ELR (cell line): ENCODE measurements at places on chromosomes 13 and 19.

DNA sequence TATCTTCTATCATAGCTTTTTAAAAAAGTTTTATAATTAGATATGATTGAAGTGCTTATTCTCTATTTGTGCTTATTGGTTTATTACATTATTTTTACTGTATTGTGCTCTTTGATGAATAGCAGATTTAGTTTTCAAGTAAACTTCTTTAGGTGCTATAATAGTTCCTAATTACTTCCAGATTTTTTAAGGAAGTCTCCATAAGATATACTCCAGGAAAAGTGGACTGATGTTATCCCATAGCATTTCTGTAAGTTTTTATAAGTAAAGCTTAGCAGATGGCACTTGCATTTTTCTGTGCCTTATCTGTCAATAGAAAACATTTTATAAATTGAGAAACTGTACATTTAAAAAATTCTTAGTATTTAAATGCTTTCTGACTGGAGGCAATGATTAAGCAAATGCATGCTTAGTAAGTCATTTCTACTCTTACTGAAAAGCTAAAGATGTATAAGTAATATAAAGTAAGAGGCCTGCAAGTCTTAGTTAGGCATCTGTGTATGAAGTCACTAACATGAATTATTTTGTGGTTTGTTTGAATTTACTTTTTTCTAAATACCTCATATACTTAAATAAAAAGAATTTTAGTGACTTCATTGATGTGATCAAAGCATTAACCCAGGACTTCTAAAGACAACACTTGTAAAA lies 182.8 kb downstream of the MAB21L1 start:
- no peak for DNase-seq

DNA sequence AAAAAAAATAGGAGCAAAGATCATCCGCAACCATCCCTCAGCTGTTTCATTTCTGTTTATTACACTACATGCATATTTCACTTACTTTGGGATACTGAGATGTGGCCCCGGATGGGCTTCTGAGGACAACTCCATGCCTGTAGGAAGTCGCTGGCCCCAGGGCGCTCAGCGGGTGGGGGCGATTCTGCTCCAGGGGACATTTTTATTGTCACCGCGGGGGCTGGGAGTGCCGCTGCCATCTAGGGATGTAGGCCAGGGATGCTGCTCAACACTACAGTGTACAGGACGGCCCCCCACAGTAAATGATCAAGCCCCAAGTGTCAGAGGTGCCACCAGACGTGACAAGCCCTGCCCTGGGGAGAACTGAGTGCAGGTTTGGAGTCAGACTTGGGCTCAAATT lies 6.4 kb upstream of the BST2 start:
- no peak for DNase-seq

GRCh38 chr13:77360032-77360685 lies 33.3 kb upstream of the MYCBP2 start:
- DNase-seq: no peak

DNA sequence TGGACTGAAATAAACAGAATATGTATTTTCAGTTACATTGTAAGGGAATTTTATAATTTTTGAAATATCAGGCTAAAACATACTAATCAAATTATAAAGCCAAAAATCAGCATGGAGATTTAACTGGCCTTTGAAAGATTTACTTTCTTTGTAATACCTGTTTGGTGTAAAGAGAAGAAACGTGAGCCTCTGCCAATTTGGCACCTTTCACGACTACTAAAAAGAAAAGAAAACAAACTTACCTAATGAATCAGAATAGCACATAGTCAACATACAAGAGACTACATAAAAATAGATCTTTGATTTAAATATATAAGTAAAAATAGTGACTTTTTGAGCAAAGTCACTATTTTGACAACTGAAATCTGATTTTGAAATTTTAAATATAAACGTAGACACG lies 87.4 kb downstream of the RBM26 start:
- DNase-seq: no peak

DNA sequence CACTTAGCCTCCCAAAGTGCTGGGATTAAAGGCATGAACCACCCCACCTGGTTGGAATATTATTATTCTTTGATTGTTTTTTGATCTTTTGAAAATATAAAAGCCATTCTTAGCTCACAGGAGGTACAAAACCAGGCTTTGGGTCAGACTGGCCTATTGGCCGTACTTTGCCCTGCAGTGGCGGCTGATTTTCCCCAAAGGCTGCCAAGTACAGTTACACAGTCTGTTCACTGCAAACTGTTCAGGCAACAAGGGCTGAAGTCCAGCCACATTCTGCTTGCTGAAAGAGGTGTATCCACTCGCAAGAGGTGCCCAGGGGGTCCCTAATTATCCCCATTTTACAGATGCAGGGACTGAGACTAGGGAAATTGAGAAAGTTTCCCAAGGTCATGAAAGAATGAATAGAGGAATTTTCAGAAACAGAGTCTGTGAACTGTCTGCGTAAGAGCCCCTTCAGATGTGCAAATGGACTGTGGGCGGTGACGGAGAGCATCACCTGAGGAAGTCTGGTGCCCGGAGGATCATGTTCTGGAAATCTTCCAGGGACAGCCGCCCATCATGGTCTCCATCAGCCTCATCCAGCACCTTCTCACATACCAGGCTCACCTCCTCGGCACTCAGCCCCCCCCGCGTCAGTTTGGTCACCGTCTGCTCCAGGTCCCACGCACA lies 9.0 kb downstream of the CIB3 start:
- DNase-seq: no peak

DNA sequence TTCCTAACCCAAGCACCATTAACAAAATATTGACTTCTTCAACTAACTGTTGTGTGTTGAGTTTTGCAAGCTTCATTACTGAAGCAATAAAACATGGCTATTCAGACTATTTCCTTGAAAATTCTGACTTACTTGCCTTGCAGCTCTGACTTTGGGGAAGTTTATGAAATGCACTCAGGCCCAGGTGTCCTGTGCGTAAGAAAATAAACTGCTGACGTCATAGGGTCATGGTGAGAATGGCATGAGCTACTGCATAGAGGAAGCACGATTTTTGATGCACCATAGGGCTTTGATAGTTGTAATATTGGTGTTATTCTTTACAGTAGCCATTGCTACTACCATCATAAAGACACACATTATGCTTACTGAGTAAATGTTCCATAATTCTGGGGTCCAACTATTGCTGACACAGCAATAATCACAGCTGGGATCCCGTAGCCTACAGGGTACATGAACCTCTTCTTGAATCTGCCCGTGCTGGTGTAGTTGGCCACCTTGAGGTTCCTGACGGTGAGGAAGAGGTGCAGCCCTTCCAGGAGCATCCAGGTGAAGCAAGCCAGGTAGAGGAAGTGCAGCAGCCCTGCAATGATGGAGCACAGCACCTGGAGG lies 57.9 kb downstream of the MBD3L2B start:
- DNase-seq: no peak

DNA sequence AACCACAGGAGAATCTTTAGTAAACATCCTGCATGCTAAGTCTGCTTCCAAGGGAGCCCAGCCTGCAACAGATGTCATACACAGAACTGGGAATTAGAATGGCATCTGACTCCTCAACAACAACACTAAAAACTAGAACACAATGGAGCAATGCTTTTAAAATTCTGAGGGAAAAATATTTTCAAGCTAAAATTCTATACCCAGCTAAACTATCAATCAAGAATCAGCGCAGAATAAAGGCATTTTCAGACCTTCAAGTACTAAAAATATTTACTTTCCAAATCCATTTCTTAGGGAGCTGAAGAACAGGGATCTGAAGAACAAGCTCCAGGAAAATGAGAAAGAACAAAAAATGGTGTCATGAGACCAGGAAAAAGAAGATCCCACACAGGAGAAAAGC lies 46.9 kb upstream of the CHST8 start:
- DNase-seq: no peak

DNA sequence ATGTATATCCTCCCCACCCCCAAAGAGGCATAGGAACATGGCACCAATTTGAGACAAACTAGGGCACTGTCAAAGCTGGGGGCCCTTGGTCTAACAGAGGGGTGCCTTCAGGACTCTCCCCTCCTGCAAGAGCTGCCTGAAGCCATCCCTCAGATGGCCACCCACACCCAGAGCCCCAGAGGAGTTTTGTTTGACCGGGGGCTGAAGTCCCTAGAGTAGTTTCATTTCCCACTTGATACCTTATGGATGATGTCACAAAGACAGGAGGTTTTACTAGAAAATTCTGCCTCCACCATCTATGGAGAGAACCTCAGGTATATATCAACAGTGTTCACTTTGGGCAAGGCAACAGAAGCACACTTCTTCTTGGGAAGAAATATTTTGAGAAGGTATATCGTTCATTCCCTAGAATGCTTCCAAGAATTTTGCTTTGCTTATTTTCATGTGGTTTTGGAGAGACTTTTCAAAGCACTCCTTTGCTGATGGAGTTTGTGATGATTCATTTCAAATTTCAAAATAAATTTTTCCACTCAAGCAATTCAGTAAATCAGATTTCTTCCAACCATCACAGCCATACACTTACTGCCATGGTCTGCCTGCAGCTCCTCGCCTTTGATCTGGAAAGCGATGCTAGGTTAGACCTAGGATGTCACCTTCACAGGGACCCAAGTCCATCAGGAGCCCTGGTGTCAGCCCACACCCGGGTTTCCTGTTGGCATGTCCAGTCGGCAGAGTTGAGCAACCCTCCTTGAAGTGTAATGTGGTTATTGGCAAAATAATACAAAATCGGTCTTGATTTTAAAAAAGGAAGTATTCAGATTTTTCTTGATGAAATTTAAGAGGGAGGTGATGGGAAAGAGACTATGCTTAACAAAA lies 207.0 kb downstream of the SHISA2 start:
- no peak for DNase-seq

GRCh38 chr13:59533561-59534555 lies 629.9 kb downstream of the DIAPH3 start:
- DNase-seq: peak; percentile 34

- DNase-seq: no peak
These were observed 17.0 kb downstream of the CYP2F1 start for GRCh38 chr19:41131186-41131585.

DNA sequence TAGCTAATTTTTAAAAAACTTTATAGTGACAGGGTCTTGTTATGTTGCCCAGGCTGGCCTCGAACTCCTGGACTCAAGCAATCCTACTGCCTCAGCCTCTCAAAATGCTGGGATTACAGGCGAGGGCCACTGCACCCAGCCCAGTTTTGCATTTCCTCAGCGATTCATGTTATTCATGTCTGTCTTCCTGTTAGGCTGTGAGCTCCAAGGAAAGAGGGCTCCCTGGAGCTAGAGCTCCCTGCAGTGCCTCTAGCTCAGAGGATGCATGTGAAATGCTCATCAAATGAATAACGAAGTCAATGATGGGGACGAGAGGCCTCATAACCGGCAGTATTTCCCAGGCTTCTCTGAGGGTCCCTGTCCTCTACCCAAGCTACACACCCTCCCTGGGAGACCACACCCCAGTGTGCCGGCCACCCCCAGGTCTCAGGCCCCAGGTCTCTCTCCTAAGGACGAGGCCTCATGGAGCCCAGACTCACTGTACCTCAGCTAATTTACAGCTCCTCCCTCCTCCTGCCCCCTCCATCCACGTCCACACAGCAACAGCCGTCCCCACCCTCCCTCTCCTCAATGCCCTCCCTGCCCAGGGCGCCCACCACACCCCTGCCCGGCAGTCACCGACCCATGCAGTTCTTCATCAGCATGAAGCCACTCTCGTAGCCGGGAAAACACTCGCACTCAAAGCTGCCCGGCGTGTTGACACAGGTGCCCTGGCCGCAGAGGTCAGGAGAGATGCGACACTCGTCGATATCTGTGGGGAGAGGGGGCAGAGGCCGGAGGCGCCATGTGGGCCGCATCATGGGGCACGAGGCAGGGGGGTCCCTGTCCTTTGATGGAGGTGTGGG lies 28.5 kb downstream of the FBN3 start:
- DNase-seq: no peak

DNA sequence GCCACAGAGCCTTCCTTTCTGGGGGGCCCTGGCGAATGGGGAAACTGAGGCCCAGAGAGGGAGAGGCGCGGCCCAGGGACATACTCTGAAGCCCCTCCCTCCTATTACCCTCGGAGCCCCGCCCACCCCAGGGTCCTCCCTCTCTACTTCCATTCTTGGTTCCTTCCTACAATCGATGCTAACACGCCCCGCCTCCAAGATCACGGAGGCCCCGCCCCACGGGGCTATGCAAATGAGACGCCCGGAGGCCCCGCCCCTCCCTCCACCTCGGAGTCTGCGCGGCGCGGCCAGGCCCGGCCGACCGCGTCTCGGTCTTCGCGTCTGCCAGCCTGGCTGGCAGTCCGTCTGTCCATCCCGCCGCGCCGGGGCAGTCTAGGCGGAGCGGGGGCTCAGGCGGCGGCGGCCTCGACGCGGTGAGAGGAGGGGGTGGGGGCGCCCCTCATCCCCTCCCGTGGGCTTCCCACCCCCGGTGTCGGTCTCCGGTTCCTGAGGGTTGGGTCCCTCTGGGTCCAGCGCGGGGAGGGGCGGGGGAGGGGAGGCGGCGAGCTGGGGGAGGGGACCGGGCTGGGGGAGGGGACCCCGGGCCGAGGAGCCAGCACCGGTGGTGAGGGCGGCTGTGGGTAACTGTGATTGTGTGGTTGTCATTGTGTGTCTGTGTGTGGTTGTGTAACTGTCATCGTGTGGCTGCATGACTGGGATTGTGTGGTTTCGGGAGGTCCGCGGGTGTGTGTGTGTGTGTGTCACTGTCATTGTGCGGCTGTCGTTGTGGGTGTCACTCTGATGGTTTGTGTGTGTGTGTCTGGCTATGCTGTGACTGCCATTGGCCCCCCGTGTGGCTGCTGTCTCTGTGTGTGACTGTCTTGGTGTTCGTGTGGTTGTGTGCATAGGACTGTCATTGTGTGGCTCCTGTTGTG lies at the start of gene PLPPR2:
Gene PLPPR2, plus strand, starts transcription at position 273 of the 914 bp plus-strand sequence. CDS start 2,242 bp downstream, outside the sequence.
- peak; percentile 92 for DNase-seq

DNA sequence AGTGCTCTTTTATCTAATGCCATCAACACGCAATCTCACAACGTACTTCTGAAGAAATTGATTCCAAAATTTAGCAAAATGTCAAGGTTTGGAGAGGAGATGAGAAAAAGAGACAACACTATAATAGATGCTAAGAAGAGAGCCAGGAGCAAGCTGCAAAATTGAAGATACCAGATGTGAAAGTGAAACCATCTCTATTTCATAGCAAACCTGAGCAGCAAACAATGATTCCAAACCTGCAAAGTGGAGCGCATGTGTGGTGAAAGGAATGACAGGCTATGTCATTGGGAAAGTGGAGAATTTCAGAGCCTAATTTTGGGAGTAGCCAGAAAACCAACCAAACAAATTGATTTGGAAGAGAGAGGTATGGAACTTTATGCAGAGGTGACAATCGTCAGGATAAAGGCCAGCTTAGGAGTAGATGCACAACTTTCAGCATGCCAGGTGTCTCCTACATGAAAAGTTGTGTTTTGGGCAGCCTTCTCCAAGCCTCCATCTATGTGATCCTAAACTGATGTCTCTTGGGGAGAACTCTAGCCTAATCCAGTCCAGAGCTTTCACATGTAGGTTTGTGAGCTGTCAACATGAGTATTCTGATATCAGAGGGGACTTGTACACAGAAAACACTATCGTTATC lies 158.4 kb upstream of the FNDC3A start:
- DNase-seq: no peak
